ENCODE measurements at places on chromosomes 13 and 19.

DNA sequence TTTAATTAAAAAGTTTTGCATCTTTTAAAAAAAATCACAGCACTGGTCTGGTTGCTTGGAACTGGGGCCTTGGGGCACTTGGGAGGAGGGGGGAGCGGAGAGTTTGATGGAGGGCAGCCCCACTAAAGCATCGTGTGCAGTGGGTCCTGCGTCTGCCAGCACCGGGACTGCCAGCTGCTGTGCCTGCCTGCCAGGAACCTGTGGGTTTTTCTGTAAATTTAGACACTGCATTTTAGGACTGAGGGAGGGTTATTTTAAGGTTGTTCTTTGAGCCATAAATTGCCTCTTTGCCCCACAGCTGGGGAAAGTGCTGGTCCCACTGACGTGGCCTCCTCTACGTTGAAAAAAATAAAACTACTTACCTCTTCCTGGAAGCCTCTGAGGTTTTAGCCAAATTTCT lies 2.9 kb downstream of the KLF2 start:
- DNase-seq = no peak

DNA sequence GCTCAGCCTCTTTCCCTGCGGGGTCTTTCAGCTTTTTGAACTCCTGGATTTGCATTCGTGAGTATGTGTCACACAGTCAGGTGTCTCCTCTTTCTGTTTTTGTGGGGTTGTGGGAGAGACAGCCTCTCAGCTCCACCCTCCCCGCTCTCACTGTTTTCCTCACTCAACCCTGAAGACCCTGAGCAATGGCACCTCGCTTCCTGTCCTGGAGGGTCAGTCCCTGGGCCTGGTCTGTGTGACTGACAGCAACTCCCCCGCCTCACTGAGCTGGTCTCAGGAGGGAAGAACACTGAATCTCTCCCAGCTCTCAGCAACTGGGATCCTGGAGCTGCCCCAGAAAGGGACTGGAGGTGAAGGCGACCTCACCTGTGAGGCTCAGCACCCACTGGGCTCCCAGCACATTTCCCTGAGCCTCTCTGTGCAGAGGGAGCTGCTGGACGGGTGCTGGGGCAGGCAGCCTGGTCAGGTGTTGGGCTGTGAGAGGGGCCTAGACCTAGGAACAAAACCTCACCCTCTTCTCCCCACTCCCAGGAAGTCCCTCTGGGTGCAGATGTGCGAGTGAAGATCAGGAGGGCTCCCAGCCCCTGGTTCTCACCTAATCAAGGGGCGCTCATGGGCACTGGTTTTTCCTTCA lies 4.2 kb upstream of the SIGLEC7 start:
- no peak for DNase-seq

GRCh38 chr19:30309905-30310601 lies 62.1 kb upstream of the ZNF536 start:
- no peak for DNase-seq

DNA sequence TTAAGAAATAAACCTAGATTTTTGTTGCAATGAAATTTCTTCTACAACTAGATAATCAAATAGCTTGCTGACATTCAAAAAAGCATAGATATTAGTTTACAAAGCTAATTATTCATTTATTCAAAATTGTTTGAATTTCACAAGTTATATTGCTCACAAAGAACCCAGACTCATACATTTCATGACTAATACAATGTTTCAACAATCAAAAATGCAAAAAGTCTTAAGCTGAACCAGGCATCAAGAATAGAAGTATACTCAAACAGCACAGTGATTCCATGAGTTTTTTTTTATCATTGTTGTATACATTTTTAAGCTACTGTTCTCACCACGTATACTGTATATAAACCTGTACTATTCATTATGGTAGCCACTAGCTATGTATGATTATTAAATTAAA lies 51.0 kb downstream of the DIAPH3 start:
- DNase-seq = no peak

DNA sequence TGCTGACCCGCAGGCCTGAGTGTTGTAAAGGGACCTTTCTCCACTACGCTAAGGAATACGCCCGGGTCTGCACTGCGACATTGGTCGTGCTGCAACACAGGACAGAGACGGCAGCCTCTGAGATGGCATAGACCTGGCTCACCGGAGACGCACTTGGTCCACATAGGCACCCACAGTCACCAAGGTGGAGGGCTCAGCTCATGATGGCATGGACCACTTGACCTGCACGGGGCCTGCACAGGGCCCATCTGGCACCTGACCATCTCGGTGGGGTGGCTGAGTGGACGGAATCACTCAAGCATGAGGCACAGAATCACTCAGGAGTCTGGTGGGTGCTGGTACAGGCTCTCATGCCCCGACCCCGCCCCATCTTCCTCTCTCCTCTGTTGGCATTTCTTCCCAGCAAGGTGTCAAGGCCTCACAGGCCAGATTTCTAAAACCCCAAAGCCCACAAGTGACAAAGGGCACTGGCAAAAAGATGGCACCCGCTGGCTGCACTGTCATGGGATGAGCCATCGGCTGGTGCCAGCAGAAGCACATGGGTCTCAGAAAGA lies 45.9 kb downstream of the TSHZ3 start:
- no peak for DNase-seq

DNA sequence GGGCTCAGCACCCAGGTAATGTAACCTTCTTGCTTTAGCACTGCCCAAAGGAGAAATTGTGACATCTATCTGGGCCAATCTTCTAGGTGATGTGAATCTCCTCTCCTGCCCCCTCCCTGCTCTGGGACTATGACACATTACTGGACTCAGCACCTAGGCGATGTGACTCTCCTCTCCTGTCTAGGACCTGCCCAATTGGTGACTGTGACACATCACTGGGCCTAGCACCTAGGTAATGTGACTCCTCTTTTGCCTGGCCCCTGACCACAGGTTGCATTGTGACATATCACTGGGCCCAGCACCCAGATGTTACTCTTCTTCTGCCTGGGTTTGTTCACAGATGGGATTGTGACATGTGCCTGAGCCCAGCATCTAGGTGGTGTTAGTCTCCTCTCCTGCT lies 45.0 kb downstream of the ZNF85 start:
- DNase-seq = no peak

GRCh38 chr13:71214821-71215220 lies 652.2 kb downstream of the DACH1 start:
- no peak for DNase-seq

DNA sequence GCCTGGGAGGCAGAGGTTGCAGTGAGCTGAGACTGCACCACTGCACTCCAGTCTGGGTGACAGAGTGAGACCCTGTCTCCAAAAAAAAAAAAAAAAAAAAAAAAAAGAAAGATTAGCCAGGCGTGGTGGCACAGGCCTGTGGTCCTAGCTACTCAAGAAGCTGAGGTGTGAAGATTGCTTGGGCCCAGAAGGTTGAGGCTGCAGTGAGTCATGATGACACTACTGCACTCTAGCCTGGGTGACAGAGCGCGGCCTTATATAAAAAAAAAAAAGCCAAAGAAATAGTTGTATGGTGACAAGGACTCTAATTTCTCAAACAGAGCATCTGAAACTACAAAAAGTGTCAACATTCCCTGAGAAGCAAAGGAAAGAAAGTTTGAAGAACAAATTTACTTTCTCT lies 3.4 kb downstream of the PBX4 start:
- no peak for DNase-seq

DNA sequence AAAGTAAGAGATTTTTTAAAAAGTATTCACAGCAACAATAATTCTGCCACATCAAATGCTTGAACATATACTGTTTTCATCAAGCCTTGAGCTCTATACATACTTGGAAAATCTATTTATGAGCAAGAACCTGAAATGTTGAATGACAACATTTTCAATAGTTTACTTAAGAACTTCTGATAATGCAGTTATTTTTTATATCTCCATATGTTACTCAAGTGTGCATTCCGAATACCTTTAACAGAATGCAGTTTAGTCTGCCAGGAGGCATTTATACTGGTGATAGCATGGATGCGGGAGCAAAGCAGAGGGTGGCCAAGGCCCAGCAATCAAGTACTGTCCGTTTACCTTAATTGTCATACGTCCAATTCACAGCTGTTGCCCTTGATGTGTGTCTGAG lies 589.5 kb downstream of the KCTD12 start:
- DNase-seq = no peak

DNA sequence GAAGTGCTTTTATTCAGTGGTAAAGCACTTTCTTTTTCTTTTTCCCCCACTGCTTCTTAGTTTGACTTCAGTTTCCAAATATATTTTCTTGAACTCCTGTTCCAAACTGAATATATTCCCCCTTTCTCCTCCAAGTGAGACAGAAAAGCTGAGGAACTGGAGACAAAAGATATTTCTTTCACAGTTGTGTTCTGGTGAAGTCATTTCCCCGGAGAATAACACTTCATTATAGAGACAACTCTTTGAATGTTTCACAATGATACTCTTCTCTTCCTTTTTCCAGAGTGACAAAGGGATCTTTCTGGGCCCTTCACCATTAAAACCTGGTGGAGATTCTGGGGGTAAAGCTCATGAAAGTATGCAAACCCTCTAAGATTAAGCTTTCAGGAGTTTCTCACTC lies 860.8 kb upstream of the SLITRK5 start:
- DNase-seq = no peak

DNA sequence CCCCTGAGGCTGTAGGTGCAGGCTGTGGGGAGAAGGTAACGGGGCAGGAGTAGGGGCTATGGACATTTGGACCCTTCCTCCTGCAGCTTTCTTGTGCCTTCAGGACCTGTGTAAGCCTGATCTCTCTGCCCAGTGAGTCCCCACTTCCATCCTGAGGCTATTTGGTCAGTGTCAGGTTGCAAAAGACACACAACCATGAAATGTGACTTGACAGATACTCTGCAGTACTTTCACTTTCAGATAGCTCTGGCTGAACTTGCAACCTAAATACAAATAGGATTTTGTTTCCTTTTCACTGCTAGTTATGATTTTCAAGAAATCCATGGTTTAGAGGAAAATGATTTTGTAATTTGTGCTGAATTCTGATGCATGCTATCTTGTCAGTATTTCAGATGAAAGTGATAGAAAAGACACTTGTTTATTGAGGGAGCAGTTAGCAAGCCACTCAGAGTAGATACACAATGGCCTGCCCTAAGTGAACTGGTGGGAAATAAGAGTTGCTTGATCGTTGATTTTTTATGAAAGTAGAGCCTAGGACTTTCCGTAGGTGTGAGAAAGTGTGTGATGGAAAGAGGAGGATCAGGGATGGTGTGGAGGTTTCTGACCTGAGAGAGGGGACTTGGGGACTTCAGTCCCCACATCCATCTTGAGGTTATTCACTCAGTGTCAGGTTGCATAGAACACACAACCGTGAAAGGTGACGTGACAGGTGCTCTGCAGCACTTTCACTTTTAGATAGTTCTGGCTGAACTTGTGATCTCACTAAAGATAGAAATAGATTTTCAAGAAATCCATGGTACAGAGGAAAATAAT lies 18.1 kb upstream of the EID2 start:
- no peak for DNase-seq

- no peak for DNase-seq
Observed at GRCh38 chr13:100423375-100423774, 165.2 kb downstream of the GGACT start.

GRCh38 chr19:15042826-15043225 lies 6.5 kb upstream of the CASP14 start:
- no peak for DNase-seq

DNA sequence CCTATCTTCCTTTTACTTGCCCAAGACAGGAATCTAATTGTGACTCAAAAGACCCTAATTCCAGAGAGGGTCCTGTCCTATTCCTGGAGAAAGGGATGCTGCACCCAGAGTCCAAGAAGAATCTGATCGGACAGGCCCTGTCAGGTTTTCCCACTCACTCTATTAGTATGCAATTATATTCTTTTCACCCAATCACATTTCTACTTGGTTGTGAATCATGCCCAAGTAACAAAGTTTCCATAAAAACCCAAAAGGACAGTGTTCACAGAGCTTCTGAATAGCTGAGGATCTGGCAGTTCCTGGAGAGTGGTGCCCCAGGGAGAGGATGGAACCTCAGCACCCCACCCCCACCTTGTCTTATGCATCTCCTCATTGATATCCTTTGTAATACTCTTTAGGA lies 135.3 kb upstream of the SLITRK5 start:
- no peak for DNase-seq

GRCh38 chr13:80408270-80408669 lies 67.3 kb upstream of the SPRY2 start:
- DNase-seq = no peak

DNA sequence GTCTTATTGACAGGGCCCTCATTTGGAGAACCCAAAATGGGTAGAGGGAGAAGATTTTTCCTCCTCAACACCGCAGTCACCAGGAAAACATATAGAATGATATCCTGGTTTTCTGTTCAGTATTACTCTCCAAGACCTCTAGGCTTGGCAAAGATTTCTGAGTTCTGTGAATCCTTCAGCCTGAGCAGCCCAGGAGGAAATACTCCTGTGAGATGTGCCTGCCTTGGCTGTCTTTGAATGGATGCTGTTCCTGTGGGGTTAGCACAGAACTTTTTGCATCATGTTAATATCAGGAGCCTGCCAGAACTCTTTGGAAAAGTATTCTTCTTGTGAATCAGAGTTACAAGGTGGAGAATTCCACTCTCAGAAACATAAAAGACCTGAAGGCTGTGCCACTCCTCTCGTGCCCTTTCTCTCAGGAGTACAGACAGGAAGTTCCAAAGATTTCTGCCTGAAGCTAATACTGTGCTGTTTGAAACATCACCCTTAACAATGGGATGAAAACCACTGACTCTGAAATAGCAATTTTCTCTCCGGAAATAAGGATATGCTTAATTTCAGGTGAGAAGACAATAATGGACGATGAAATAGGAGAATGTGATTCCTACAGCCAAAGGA lies 520.1 kb upstream of the NBEA start:
- DNase-seq = no peak

DNA sequence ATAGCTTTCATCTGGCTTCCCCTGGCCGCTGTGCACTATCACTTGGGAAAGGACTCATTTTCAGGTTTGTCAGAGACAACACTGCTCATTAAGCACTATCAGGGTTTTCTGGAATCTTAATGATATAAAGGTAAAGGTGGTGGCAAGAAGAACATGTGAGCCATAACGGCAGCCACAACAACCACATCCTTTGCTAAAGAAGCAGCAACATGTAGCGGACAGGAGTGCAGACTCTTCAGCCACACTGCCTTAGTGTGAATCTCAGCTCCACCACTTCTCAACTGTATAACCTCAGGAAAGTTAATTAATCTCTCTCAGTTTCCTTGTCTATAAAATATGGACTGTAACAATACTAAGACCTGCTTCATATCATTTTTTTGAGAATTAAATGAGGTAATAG lies 24.1 kb upstream of the MIR17HG start:
- no peak for DNase-seq

DNA sequence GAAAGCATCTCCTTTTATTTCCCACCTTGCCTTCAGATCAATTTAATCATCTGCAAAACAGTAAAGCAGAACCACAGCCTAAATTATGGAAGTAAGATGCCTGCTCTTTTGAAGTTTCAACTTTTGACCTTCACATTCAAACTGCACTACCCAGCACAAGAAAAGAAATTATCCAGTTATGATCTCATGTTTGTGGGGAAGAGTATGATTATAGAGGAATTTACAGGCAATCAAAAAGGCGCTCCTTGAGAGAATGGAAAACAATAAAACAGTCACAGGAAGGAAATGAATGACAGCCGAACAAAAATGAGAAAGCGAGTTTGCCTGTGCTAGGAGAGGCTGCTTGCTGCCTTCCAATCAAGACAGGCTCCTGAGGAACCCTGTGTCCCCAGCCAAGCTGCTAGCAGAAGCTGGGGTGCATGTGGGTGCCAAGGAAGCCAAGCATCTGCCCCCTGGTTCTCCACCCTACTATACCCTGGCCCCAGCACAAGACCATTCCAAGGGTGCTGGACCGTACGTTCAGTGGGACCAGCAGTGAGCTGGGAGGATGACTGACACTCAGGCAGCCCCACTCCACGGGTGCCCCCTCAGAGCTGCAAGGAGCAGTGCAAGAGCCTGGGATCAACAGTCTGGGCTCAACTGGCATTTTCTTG lies 47.8 kb downstream of the PEPD start:
- DNase-seq = no peak

GRCh38 chr13:40779796-40780285 lies 8.9 kb upstream of the MRPS31 start:
- no peak for DNase-seq

Measured in cortex of kidney (tissue), 1 donor.